ENCODE measurements at places on chromosomes 5 and 9. TPM values are rescaled to one million over a fixed set of nuclear protein-coding genes. Genes with fewer than 3 reads are reported as not detected.

CSNK1G3 gene
- 31.3 TPM for total RNA-seq

DNAH5 gene
- 9.5 TPM for total RNA-seq

ARHGEF37 gene
- total RNA-seq: 5.5 TPM

TCF7 gene
- 8.9 TPM for total RNA-seq

IFNA13 gene
- not detected for total RNA-seq

CER1 gene
- total RNA-seq: not detected

FOXI1 gene
- not detected for total RNA-seq

HTR4 gene
- total RNA-seq: not detected

IQGAP2 gene
- total RNA-seq: not detected

SLC9A3 gene
- 5.6 TPM for total RNA-seq

PCDHA1 gene
- not detected for total RNA-seq

RASEF gene
- total RNA-seq: 12.8 TPM

CMBL gene
- total RNA-seq: 286 TPM

PKN3 gene
- 9.1 TPM for total RNA-seq

SPINK6 gene
- total RNA-seq: not detected

EQTN gene
- total RNA-seq: not detected

Measured in PC-9 (cell line).